ENCODE measurements at places on chromosomes 13 and 19. TPM values are rescaled to one million over a fixed set of nuclear protein-coding genes. Genes with fewer than 3 reads are reported as not detected.

The NLRP7 gene
- total RNA-seq: not detected

The COMP gene
- total RNA-seq: not detected

The PGLYRP2 gene
- not detected for total RNA-seq

The KLK2 gene
- total RNA-seq: not detected

The SBK3 gene
- not detected for total RNA-seq

The IGFL2 gene
- 16.6 TPM for total RNA-seq

The KLK13 gene
- 1.5 TPM for total RNA-seq

The CD209 gene
- not detected for total RNA-seq

The TBCB gene
- 239 TPM for total RNA-seq

The KLK8 gene
- 56.3 TPM for total RNA-seq

The SGCG gene
- total RNA-seq: not detected

The PINLYP gene
- total RNA-seq: 7.4 TPM

The RXFP2 gene
- not detected for total RNA-seq

The NOVA2 gene
- not detected for total RNA-seq

The IFI30 gene
- total RNA-seq: 15.6 TPM

Measured in airway epithelial cell (primary cell).